NCI-H2081 (cell line): ENCODE measurements at places on chromosomes 12 and 14.
A peak's percentile ranks its signal among the peaks of the same experiment; 100 is the strongest.

- no peak for DNase-seq
Observed at GRCh38 chr12:57518920-57519795, 1.2 kb downstream of the DDIT3 start.

- DNase-seq = no peak
Observed at GRCh38 chr14:101925152-101925551, 39.2 kb upstream of the DYNC1H1 start.

DNA sequence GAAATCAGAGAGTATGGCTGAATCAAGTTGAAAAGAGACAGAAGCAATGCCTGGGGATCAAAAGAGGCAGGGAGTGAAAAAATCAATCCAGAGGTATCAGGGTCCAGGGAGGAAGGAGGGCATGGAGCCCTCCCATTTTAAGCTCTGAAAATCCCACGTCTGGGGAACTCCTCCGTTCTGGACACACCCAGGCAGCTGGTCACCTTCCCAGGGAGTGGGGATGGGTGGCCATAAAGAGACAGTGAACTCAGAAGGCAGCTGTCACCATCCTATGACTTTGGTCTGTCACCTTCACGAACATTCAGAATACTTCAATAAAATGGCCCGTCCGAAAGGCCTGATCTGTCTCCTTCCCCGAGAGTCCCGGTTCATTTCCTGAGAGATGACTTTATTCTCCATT, 71.6 kb downstream of the MAP1LC3B2 start:
- DNase-seq = no peak

GRCh38 chr12:12398026-12398859, 41.4 kb downstream of the BORCS5 start:
- peak; percentile 46 for DNase-seq

GRCh38 chr12:113453330-113453729, 18.3 kb downstream of the LHX5 start:
- DNase-seq = no peak

DNA sequence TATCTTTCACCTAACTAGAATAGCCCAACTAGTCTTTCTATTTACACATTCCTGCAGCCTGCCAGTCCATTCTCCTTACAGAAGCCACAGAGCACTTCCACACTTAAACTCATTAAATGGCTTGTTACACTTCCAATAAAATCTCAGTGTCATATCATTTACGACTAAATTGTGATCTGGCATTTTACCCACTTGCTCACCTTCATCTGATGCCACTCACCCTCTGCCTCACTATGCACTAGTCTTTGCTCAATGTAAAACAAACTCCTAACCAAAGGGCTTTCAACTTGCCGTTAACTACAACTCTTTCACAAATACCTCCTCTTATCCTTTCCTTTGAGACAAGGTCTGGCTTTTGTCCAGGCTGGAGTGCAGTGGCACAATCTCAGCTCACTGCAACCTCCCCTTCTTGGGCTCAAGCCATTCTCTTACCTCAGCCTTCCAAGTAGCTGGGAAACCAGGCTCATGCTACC, 24.1 kb downstream of the YAF2 start:
- DNase-seq = no peak

DNA sequence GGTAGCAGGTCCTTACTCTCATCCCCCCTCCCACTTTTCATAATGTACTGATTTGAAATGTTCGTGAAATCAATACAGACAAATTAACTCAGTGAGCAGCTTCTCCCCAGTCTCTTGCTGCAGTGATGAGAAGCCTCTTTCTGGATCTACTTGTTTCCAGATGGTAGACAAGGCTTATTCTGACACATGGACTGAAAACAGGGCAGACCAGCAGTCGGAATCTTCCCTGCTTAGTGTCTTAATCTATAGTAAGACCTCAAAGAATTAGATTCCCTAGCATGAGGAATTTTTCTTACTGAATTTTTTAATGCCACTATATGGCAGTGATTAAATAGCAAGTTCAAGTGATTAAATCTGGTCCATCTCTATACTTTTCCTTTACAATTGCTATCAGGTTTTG, 120.1 kb downstream of the RGS6 start:
- DNase-seq = no peak

DNA sequence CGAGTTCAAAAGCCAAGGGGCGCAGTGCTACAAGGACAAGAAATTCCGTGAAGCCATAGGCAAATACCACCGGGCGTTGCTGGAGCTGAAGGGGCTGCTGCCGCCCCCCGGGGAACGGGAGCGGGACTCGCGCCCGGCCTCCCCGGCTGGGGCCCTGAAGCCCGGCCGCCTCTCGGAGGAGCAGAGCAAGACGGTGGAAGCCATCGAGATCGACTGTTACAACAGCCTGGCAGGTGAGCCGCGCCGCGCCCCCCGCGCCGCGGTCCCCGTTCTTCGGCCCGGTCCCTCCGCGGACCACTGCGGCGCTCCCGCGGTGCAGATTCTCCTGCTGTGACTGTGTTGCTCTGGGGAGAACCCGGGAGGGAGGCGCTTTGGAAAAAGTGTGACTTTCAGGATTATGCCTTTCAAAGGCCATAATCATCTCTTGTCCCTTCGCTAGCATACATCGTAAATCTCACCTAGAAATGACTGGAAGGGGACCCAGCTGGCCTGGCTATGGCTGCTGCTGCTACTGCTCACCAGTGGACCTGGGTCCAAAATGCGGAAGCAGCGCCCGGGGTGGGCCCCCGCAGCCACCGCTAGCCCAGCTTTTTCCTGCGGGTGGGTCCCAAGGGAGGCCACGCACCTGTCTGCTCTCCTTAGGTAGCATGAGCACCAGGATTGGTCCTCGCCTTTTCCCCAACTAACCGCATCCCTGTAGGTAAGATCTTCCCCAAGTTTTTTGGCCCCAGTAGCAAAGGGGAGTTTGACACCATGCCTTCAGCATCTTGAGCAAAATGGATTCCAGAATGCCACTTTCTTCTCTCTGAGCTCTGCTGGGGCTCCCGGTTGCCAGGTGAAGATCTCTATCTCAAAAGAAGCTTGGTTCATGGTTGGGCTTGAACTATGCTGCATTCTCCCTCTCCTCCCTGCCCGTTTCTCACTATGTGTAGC, 853 bp downstream of the TTC9 start:
- DNase-seq = no peak

DNA sequence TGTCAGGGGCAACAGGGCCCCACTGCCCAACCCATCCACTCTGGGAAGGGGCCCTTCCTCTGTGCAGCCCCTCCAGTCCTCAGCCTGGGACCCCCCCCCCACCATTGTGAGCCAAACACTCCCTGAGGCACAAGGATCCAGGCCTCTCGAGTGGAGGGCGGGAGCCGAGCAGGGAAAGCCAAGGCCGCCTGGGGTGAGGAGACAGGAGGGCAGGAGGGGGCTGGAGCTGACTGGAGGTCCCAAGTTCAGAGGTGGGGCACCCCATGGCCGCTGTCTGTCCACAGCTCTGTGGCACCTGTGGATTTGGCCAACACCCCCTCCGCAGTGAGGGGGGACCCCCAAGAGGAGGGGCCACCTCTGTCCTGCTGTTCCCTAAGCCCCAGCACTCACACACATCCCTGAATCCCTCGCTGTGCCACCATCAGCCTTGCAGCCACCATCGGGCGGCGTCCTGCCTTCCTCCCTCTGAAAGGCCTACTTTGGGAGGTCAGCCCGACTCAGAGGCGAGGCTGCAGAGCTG, 25.4 kb upstream of the C14orf180 start:
- no peak for DNase-seq

DNA sequence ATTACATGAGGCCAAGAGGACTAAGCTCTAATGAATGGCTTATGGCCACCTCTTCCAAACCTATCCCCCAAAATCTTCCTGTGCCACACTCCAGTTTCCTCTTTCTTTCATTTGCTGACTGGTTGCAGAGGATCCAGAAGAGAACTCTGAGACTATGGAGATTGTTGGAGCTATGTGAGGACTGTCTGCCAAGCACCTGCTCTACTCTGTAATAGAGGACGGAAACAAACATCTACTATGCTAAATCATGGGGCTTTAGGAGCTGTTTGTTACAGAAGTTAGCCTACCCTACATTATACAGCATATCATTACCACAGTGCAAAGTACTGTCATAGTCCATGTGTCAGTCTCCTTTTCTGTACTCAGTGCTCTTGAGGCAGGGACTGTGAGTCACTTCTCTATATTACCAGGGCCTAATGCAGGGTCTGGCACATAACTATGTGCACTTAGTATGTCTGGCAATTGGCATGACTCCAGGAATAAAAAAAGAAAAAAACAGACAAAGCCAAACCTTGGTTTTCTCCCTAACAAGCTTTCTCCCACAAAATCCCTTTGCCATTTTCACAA, 95.1 kb downstream of the RPAP3 start:
- DNase-seq = no peak

DNA sequence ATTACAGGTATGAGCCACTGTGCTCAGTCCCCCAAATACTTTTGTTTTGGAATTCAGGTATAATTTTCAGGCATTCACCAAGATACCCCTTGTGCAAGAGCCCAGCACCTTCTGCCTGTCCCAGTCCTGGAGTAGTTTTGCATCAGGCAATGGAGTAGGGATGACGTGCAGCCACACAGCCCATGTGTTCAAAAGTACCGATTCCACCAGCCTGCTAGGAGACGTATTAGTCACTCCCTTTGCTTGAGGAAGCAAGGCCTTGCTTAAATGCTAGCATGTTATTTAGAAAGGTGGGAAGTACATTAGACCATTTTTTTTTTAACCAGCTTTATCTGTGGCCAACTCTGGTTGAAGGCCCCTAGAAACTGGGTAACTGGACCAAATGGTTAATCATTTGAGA, 15.0 kb upstream of the GALNT16 start:
- DNase-seq = no peak

DNA sequence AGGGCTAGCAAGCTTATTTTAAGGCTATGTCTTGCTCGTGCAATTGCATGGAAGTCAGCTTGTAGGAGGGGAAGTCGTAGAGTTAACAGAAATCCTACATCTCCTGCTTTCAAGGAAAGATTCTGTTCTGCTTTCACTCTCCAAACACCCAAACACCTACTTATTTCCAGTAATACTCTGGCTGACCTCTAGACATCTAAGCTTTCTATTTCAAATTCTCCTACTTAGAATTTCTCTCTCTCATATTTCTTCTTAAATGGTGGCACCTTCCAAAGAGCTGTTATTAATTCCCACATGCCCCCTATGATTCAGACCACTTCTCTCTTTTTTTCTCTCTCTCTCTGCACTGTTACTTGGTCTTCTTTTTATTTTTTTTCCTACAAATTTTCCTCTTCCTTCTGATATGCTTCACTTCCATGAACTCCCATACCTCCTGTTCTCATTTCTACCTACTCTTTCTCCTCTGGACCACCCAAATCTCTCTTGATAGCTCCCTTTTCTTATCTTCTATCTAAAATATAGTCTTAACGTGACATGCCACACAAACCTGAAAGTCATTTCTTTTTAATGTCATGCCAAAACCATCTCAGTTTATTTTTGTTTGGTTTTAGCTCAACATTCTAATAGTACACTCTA, 90.8 kb downstream of the RPS6KA5 start:
- DNase-seq = no peak

DNA sequence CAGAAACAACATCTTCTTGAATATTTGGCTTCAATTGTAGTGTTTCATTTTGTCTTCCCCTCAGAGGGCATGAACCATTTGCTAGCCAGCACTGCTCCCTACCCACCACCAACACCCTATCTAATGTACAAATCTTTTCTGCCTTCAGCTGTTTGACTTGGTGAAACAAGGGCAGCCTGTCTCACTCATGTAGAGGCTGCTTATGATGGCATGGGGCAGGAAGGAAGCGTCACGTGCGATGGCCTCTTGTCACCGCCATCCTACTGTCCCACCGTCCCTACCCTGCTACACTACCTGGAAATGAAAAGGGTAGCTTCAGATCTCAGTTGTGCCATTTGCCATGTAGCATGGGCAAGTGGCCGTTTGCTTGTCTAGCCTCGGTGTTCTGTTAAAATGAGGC, 29.9 kb upstream of the LRTM2 start:
- no peak for DNase-seq

DNA sequence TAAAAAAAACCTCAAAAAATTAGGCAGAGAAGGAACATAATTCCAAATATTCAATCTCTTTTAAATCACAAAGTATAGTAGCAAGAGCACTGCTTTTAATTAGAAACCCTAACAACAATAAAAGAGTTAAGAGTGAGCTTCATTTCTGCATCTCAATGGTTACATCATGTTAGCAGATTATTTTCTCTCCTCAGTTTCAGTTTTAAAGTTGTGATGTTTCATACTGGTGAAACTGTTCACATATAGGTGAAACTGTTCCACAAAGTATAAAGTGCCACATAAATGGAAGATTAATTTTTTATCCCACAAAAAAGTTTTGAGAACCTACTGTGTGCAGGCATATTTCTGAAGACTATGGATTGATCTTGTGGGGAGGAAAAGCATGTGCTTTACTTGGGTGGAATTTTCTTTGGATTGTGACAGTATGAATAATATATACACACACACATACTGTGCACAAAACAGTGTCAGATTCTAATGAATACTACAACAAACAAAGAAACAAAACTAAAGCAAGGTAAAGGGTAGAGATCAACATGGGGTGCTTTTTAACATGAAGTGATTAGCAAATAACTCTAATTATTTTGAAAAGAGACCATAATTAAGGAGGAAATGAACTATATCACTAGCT, 17.1 kb downstream of the LUM start:
- no peak for DNase-seq

GRCh38 chr14:50922803-50923202, 21.5 kb downstream of the PYGL start:
- DNase-seq = no peak

DNA sequence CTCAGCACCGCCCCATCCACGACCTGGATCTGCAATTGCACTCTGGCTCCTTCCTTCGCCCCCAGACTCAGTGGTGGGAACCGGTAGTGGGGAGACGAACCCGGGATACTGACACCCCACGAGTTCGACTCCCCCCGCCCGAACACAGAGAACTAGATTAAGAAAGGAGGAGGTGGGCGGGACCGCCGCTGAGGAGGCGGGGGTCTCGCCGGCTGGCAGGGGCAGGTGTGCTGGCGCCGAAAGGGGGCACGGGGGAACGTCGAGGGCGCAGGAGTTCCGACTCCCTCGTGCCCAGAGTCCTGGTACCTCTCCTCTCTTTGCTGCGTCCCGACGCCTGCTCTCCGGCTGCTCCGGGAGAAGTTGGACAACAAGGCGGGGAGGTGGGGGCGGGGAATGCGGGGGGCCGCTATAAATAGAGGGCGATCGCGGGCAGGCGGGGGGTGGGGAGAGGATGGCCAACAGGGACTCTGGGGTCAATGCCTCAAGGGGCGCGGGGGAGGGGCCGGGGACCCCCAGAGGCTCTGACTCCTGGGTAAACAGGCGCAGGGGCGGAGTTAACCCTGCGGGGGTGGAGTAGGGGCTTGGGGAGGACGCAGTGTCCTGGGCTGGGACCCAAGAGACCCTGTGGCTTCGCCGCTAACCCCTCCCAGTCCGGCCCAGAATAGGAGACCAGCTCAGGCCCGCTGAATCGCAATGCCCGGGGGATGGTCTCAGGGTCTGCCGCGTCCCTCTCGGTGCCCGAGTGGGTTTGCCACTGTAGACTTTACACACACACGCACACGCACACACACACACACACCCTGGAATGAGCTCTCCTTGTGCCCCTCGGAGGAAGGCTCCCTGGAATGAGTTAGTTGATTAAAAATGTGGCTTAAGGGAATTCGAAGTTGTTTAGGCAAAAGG, 761 bp upstream of the NDRG2 start:
- DNase-seq = no peak

- DNase-seq = no peak
Observed at GRCh38 chr14:101851736-101852405, 90.4 kb downstream of the PPP2R5C start.
